Esophagus mucosa (tissue), 1 donor: ENCODE measurements at places on chromosomes 16 and 17. TPM values are rescaled to one million over a fixed set of nuclear protein-coding genes. Genes with fewer than 3 reads are reported as not detected.

DNA sequence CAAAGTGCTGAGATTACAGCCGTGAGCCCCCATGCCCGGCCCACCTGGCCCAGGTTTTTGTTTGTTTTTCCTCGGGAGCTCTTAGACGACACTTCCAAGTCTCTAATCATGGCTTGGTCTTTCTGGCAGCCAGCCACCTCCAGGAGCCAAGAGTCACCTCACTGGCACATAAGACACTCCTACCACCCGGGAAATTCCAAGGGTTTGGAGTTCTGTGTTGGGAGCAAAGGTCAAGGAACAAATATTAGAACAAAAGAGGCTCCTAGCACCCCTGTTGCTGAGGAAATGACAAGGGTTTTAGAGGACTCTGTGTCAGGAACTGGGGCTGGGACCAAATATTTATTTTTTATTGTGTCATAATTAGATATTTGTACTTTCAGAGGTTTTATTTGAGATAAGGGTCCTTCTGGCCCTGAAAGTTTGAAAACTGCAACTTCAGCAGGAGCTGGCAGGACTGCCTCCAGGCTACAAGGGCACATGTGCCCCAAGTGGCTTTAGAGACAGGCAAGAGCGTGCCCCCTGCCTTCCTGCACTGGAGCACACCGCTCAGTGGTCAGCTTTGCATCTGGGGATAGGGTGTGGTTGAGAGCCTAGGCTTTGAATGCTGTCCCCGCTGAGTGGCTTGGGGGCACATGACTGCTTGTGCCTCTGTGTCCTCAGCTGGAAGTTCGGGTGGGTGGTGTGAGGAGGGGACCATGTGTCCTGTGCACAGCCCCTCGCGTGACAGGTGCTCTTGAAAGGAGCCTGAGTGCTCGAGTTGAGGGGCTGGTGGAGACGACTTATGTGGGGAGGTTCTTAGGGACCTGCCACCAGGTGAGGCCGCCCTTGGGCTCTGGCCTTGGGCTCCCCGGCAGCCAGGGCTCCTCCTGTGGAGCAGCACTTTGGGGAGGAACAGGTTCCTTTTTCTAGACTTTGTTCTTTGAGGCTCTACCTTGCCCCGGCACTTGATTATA is 29.7 kb downstream of the MGRN1 start:
- ATAC-seq = no peak

- no peak for ATAC-seq
These were observed 20.1 kb downstream of the TPSG1 start for GRCh38 chr16:1204933-1205332.

The RNF135 gene
- 23.7 TPM for total RNA-seq

GRCh38 chr17:47316311-47316710 is 7.4 kb upstream of the EFCAB13 start:
- no peak for ATAC-seq

GRCh38 chr16:57144027-57144426 is 41.8 kb downstream of the PSME3IP1 start:
- no peak for ATAC-seq

GRCh38 chr17:57210972-57211411 is 45.3 kb upstream of the MSI2 start:
- no peak for ATAC-seq

DNA sequence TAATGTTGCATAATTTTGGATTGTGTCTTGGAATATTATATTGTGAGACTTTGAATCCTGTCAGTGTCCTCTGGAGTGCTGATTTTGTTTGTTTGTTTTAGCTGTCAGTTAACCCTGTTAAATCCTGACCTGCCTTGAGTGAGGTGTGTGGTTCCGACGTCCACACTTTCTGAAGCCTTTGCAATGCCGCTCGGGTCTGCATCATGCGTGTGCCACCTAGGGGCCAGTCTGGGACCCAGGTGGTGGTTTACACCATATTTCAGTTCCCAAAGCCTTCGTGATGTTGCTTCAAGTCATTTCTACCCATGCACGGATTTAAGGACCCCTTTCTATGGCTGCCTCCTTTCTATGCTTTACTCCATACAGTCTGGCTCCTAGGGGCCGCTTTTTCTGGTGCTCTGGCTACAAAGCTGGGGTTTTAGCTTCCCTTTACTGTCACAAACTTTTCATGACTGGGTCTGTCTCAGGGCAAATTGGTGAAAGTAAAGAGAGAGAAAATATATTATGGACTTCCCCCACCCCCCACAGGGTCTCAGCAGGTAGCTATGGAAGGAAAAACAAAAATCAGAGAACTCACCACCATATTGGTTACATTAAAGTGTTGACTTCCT is 11.4 kb upstream of the OR4D1 start:
- ATAC-seq = peak; percentile 33

DNA sequence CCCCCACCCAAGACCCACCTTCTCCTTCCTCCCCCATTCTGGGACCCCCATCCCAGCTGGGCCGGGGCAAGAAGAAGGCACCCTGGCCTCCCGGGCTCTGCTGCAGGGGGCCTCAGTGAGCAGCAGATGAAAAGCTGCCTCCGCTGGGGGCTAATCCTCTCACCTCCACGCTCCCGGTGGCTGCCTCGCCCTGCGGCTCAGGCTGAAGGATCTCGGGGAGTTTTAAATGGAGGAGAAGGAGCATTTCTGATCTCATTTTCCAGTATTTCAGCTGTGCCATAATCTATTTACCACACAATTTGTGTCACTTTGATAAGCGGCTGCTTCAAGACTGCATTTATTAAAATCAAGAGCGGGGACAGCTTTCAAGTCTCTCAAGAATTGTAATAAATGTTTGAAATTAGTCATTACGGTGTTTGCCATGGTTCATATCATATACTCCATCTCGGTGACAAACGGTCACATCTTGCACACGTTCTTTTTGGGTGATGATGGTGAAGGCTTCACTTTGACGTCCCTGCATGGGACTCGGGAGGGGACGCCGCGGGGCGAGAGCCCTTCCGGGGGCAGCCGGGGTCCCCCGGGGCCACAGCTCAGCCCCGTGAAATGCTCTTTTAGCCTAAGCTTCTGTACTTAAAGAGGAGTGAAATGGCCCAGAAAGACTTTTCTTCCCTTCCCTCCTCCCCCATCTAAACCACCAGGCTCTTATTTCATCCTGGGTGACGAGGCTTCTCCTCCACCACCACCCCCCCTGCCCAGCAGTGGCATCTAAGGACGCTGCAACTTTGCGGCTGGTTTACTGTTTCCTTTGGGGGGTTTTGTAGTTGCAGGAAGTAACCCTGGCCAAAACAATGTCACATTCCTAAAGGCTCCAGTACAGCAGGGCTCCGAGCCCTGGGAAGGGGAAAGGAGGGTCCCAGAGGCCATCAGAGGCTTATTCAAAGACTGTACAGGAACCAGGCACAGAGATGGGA is 313.1 kb upstream of the TNRC6C start:
- ATAC-seq = no peak

GRCh38 chr17:81008140-81008539 is 16.5 kb downstream of the CHMP6 start:
- ATAC-seq = no peak

DNA sequence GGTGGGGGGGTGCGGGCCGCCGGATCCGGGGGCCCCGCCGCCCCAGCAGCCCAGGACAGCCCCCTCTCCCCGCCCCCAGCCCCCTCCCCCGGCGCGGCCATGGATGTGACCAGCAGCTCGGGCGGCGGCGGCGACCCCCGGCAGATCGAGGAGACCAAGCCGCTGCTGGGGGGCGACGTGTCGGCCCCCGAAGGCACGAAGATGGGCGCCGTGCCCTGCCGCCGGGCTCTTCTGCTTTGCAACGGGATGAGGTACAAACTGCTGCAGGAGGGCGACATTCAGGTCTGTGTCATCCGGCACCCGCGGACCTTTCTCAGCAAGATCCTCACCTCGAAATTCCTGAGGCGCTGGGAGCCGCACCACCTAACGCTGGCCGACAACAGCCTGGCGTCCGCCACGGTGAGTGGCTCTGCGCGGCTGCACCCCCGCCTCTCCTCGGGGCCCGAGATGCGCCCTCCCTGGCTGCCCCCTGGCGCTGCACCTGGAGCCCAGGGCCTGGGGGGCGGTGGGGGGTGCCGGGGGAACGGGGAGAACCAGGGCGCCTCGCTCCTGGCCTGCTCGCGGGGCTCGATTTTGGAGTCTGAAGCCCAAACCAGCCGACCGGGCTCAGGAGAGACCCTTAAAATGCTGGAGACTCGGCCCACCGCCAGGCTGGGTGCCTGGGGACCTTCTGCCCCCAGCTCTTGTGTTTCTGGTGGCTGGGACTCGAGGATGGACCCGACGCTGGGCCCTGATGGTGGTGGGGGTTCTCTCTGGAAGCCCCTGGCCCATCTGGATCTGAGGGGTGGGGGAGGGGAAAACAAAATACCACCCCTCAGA is 744 bp downstream of the CMIP start:
- peak; percentile 12 for ATAC-seq

GRCh38 chr16:9996221-9996620 is 186.0 kb downstream of the GRIN2A start:
- no peak for ATAC-seq
